ENCODE measurements at places on chromosomes 1 and 21.

DNA sequence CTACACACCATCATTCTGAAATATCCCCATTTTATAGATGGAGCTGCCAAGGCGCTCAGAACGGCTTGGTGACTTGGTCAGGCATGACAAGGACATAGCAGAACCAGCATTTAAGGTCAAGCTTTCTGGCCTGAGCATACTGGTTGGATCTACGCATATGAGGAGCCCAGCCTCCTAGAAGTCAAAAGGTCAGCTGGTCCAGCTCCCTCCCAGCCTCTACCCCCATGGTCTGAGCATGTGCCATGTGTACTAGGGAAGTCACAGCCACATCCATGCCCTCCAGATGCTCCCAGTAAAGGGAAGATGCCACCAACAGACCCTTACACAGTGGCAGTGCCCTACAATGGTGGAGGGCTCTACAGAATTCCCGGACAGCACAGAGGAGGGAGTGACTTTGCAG lies 96.7 kb downstream of the EPHB2 start:
- no peak for DNase-seq

- DNase-seq: no peak
These were observed 18.9 kb upstream of the SCAF4 start for GRCh38 chr21:31750843-31751242.

- DNase-seq: no peak
These were observed 16.3 kb upstream of the PLCH2 start for GRCh38 chr1:2459757-2460156.

- no peak for DNase-seq
These were observed 27.8 kb downstream of the FBXO42 start for GRCh38 chr1:16324456-16324890.

- no peak for DNase-seq
These were observed 648.3 kb downstream of the KIF26B start for GRCh38 chr1:245802941-245803665.

- DNase-seq: no peak
These were observed 361.6 kb upstream of the PLD5 start for GRCh38 chr1:242886137-242886536.

DNA sequence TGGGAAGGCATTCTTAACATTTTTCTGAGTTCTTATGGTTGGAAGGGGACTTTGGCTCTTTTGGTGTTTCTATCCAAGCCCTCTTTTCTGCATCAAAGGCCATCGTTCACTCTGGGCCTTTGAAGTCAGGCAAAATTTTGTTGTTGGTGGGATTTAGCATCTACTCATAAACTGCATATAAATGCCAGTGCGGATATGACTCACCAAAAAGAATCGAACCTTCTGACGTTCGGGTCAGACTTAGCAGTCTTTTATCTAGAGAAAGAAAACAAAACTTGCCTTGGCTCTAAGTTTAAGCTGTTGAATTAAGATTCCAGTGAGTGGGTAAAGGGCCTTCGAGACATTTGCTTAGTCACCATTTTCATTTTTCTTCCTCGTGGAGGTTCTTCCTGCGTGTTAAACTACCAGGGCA lies 51.4 kb downstream of the EVA1C start:
- no peak for DNase-seq

Measured in hematopoietic multipotent progenitor cell treated with erythropoietin and hydrocortisone succinate and interleukin-3 and kit ligand, for 8 days (in vitro differentiated cells).